Activated CD8-positive, alpha-beta memory T cell treated with anti-CD3 and anti-CD28 coated beads for 1 hour (primary cell): ENCODE measurements at places on chromosomes 1 and 21.

- no peak for DNase-seq
Measured at GRCh38 chr1:231936983-231937775, 310.6 kb downstream of the DISC1 start.

GRCh38 chr1:242178924-242179708 is 180.2 kb upstream of the MAP1LC3C start:
- DNase-seq: no peak

DNA sequence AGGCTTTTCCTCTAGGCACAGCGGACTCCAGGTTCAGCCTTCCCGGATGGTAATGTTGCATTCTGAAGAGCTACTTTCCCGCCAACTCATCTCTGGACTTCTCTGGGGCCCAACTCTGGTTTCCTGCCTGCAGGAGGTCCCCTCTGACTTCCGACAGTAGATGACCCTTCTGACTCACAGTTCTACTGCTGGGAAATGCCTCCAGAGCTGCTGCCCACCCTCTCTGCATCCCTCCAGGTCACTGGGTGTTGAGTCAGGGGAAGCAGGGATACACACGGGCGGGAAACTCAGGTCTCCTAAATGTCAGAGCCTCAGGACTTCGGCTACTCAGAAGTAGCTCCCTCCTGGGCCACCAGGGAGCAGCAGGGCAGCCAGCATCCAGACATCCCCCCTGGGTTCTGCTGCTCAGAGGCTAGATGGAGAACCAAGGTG is 2.1 kb upstream of the KIF21B start:
- DNase-seq: no peak

DNA sequence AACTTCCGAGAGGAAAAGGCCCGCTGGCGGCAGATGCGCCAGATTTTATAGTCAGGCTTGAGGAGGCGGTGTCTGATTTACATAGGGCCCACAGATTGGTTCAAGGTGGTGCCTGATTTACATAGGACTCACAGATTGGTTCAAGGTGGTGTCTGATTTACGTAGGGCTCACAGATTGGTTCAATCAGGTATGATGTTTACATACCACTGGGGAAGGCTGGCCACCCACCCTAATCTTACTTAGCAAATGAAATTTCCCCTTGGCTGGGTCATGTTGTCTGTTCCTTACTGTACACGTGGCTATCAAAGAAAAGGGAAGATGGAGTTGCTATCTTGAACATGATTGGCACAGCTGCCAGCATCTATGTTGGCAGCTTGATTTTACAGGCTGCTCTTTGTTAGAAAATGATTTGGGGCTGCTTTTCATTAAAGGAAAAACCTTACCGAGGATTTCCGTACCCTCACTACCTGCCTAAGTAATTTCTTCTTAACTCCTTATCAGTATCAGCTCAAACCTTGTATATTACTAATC is 96.3 kb downstream of the SETD4 start:
- no peak for DNase-seq

GRCh38 chr1:221863635-221864034 is 121.7 kb upstream of the DUSP10 start:
- DNase-seq: no peak

- no peak for DNase-seq
Measured at GRCh38 chr1:60762911-60763310, 319.4 kb upstream of the NFIA start.

GRCh38 chr21:39048574-39048973 is 134.7 kb downstream of the PSMG1 start:
- no peak for DNase-seq

DNA sequence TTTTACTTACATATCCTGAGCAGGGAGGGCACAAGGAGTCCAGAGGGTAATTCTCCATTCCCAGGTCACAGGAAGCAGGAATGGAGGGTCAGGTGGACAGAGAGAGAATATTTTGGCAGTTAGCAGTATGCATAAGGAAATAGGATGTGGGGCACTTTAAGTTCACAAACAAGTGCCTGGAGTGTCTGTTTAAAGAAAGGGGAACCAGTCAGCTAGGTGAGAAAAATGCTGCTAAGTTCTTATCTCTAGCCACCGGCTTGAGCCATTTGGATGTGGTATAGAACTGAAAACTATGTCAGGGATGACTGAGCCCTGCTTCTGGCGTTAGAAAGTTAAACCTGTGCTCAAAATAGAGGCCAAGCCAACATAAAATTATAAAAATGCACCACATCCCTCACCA is 739.7 kb upstream of the NCAM2 start:
- no peak for DNase-seq

DNA sequence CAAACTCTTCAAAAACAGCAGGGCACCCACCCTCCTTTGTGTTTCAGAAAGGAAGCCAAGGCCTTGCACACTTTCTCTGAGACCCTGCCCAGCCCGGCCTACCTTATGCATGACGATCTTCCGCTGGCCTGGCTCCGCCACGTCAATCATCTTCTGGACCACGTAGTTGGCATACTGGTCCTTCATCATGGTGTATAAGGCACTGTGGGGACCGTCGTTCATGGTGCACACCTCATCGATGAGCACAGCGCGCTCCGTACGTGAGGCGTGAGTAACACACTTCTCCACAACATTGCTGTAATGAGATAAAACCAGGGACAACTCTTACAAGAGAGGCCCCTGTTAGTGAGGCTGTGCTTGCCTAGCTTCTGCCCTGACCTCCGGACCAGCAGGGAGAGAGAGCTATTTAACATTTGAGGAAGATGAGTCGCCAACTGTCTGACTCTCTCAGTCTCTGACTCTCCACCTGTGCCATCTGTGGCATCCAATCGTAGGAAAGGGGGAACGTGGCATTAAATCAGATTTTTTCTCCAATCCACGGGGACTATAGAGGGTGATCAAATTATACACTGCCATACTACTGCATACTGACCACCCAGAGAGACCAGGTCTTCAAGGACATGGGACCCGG is 28.1 kb upstream of the SDC3 start:
- no peak for DNase-seq

- DNase-seq: no peak
Measured at GRCh38 chr1:48969971-48970370, 193.3 kb upstream of the BEND5 start.

DNA sequence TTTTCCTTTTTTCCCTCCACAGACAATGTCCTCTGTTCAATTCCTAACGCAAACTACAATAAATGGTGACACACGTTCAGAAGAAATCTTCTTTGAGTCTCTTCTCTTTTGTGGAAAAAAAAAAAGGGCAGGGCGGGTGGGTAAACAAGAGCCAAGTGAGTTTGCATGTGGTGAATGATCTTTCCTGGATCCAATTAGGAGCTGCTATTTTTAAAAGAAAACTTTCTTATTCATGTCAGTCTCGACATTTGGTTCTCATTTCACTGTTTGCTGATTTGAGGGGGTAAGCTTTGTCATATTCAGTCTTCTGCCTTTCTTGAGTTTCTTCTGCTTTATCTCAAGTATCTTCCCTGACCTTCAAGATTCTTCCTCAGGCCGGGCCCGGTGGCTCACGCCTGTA is 29.2 kb upstream of the KIF1B start:
- DNase-seq: no peak

DNA sequence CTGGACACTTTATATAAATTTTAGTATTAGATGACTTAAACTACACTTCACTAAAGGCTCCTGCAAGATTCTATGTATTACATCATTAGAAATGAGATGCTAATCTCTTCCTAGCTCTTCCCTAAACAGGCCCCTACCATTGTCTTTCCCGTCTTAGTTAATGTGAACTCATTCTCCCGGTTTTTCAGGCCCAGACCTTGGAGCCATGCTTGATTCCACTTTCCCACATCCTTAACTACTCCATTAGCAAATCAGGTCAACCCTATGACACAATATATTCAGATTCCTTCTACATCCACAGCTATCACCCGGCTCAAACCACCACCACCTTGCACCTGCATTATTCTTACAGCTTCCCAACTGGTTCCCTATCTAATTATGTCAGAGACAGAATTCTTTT is 73.3 kb downstream of the NVL start:
- DNase-seq: no peak

GRCh38 chr1:16155537-16156410 is at the start of gene EPHA2:
Gene EPHA2, minus strand, starts transcription at chr1:16156069. Its CDS starts 137 bp downstream, at chr1:16155932.
- DNase-seq: no peak

- DNase-seq: no peak
Measured at GRCh38 chr1:75233302-75233929, 99.2 kb downstream of the LHX8 start.

- DNase-seq: no peak
Measured at GRCh38 chr1:231420959-231421545, 1.0 kb downstream of the EGLN1 start.

DNA sequence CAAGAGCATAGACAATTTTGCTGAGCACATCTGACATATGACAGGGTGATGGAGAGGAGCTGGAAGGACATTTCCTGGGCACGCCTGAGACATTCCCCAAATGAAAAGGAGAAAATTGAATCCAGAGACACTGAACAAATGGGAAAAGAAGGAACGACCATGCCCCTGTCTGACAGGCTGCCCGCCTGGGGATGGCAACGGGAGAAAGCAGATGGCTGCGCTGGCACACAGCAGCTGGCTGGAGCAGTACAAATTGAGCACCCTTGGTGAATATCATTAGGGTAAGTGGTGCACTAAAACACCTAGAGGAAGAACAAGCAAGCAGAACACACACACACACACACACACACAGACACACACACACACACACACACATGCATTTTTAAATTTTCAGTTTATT is 174.3 kb upstream of the DUSP10 start:
- DNase-seq: no peak
